GM04503 (cell line): ENCODE measurements at places on chromosomes 12 and 14.

DNA sequence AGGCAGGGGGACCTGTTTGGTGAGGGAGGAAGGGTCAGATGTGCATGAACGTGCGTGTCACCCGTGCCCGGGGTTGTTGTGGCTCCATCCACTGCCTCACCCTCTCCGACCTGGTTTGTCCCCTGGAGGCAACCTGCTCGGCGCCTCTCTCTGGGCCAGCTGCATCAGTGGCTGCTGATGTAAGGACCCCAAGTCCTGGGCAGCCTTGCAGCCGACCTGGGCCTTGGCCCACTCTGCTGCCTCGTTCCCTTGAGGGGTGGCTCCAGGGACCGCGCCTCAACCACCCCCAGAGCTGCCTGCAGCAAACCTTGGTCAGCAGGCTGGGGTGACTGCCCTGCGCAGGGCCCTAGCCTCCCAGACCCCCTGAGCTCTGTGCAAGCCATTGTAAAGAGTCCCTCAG, 351.7 kb downstream of the TMEM121 start:
- DNase-seq, result no peak

- no peak for DNase-seq
These were observed 93.9 kb downstream of the KSR2 start for GRCh38 chr12:117874842-117875434.

- DNase-seq, result no peak
These were observed 76.5 kb upstream of the AMIGO2 start for GRCh38 chr12:47156167-47156736.

- no peak for DNase-seq
These were observed 88.8 kb downstream of the DICER1 start for GRCh38 chr14:95068521-95068920.

DNA sequence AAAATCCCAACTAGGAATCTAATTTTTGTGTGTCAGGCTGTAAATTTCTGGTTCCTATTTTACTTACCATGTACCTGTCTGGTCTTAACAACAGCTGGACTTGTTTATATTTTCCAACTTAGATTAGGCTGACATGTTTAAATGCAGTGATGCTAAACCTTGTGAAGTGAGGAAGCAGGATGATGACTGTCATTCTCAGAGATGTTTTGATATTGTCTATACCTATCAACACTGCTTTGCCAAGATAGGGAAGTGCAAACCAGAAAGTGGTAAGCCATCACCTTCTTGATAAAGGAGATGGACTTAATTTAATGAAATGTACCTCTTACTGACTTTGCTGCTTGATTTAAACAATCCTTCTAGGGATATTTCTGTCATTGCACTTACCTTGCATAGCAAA, 2.1 kb downstream of the BICD1 start:
- no peak for DNase-seq

GRCh38 chr12:56678852-56679251, 9.2 kb downstream of the PTGES3 start:
- DNase-seq, result no peak

GRCh38 chr14:99575043-99576023, 28.7 kb downstream of the CCDC85C start:
- no peak for DNase-seq
